Progenitor cell of endocrine pancreas (in vitro differentiated cells): ENCODE measurements at places on chromosomes 4 and X. TPM values are rescaled to one million over a fixed set of nuclear protein-coding genes. Genes with fewer than 3 reads are reported as not detected.

DNA sequence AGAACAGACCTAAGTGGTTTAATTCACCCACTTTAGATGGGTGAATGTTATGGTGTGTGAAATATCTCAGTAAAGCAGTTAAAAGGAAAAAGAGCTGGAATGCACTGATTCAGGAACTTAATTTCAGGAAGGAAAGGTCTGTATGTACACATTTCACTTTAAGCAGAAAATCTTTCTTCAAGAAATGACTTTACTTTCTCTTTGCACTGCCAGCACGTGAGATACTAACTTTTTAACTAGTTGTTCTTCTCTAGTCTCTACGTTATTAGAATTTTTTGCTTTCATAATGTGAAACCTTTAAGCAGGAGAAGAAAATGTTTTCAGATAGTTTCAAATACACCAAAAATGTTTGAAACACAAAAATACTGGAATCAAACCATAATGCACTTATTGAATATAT, 18.8 kb downstream of the C4orf46 start:
- DNase-seq = no peak

Gene CITED1
- 1.1 and 2.0 TPM in 2 replicates for total RNA-seq

DNA sequence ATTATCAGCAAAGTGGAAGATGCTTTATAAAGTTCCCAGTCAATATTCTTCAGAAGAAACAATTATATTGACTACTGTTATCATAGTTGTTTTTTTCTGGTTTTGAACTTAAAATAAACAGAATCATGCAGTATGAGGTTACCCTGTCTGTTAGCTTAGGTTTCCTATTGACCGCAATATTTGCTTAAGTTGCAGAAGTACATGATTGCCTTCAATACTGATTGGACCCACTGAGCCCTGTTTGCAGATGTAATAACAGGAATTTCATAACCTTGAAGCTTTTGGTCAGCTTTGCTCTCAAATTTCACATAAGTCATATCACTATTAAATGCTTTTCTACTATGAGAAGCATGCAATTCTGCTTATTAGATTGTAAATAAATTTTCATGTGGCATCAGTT, 229.1 kb upstream of the FSTL5 start:
- DNase-seq = no peak

Gene CXCL9
- not detected in 2 replicates for total RNA-seq

GRCh38 chrX:43333543-43333942, 322.6 kb upstream of the MAOA start:
- DNase-seq = no peak

GRCh38 chr4:176034499-176034898, 31.1 kb upstream of the WDR17 start:
- DNase-seq = no peak

GRCh38 chr4:188341428-188341827, 202.2 kb downstream of the TRIML1 start:
- no peak for DNase-seq

DNA sequence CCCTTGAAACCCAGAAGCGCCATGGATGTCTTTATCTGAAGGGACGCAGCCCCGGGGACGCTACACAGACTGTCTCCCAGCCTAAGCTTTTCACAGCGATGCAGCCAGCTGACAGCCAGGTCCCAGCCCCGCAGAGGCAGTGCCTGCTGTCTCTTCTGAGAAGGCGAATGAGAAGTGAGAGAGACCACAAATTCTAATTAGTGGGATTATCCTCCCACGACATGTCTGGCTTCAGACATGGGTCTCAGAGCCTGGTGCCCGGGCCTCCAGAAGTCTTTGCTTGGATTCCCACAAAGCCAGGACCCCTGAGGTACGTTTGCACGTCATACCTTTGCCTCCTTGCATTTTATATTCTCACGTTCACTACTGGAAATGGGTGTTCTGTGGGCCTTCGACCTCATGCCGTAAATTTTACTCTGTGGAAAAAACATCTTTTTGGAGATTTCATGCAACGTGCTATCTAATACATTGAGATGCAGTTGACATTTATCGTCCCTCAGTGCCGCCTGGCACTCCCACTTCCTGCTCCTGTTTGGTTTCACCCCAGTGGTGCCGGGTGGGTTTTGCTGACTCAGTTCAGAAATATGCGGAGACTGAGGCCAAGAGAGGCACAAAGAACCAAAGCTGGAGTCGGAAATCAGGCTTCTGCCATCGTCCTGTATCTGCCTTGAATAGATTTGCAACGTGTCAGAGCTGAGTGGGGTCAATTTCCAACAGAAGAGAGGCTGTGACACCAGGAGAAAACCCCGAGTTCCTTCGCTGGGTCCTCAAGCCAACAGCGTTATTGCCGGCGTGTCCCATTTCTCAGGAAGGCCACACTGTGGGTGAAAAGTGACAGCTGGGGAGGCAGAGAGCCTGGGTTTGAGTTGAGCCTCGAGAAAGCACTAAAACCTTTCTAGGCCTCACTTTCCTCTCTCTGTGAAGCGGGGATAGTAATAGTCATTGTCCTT, 114.4 kb downstream of the STK32B start:
- no peak for DNase-seq

DNA sequence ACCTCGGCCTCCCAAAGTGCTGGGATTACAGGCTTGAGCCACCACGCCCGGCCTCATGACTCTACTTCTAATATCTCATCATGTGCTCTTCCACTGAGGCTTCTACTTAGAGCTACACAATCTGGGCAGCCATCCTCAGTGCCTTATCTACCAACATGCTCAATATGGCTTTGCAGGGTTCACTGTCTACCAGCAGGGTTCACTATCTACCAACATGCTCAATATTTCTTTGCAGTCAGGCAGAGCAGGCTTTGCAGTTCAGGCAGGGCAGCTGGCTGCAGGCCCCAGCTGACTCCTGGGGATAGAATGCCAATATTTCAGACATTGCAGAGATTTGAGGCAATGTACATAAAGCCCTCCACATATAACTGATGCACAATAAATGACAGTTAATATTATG, 47.5 kb downstream of the PKD2 start:
- no peak for DNase-seq

GRCh38 chr4:36326476-36327029, 45.1 kb downstream of the DTHD1 start:
- no peak for DNase-seq
